Neural crest cell (in vitro differentiated cells): ENCODE measurements at places on chromosomes 12 and 14.

- DNase-seq, result no peak
These were observed 1.5 kb upstream of the OTX2 start for GRCh38 chr14:56811593-56812363.

- no peak for DNase-seq
These were observed 4.7 kb upstream of the FAM234B start for GRCh38 chr12:13039328-13039956.

- no peak for DNase-seq
These were observed 166.3 kb downstream of the AKAP6 start for GRCh38 chr14:32495435-32495734.

- DNase-seq, result no peak
These were observed 194.2 kb downstream of the SYT10 start for GRCh38 chr12:33245434-33245833.

GRCh38 chr14:62081951-62082350, 319.7 kb downstream of the SNAPC1 start:
- DNase-seq, result no peak

- no peak for DNase-seq
These were observed 1.1 kb downstream of the TEX22 start for GRCh38 chr14:105399466-105399775.

DNA sequence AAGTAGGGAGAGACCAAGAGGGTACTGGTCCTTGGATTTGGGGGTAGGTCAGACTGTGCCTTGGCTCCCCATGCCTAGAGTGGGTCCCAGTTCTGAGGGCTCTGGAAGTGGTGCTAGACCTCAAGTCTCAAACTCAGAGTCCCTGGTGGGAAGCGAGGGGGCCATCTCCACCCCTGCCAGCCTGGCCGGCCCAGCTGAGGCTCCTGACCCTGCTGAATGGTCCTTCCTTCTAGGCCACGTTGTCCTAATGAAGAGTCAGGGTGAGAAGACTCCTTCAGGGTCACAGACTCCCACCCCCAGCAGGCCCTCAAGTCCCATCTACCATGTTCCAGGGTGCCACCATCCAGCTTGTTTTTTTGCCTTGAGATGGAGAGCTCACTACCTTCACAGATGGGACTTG, 12.9 kb downstream of the SERPINA6 start:
- DNase-seq, result no peak

DNA sequence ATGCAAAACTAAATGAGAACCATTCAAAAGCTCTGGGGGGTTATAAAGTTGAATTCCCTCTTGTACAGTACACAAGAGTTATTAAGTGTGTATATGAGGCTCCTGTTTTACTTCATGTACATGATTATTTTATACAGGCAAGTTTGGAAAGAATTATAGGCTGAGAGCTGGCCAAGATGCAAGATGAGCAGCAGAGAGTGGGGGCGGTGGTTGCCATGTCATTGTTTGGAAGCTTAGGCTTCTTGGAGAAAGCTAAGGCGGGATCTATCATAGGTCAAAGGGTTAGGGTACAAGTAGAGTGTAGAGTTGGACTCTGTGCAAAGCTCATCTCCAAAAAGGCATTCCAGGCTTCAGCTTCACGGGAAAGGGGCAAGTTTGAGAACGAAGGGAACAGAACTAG, 297.1 kb upstream of the TBX3 start:
- DNase-seq, result no peak

DNA sequence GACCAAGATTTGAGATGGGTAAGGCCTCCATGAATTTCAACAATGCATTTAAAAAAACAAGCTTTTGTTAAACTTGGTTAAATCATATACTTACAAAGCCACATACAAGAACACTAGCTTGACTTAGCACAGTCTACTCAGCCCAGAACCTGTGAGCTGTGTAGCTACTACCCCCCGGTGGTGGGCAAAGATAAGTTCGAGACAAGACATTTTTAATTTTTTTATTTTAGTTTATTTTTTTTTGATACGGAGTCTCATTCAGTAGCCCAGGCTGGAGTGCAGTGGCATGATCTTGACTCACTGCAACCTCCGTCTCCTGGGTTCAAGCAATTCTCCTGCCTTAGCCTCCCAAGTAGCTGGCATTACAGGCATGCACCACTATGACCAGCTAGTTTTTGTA, 3.7 kb upstream of the NECAP1 start:
- DNase-seq, result no peak
